Glutamatergic neuron (in vitro differentiated cells): ENCODE measurements at places on chromosomes 6 and 20.

- DNase-seq = no peak
Observed at GRCh38 chr6:103874575-103874974, 985.1 kb downstream of the HACE1 start.

DNA sequence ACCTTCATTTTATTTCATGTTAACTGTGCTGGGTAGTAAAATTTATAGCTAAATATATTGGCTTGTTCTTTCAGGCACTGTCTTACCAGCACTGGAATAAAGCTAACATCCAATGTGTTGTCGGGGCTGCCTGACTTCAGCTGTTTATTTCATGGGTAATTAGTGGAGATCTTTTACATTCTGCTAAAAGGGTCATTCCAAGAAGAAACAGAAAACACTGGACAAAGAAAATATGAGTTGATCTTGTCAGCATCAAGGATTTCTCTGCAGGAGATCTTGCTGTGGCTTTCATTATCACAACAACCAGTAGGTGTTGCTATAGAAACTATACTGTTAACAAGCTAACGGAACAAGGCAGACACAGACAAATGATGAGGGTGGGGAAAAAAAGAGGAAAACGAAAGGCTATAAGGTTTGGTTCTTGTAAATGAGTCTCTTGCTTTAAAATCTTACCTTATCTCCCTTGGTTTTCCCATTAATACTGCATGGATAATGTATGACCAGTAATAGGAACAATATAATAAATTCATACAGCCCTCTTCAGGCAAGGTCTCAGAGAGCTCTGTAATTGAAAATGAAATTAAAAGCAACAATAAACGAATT is 206.8 kb downstream of the SIM1 start:
- no peak for DNase-seq

GRCh38 chr20:22462975-22463914 is 121.1 kb downstream of the FOXA2 start:
- DNase-seq = no peak

DNA sequence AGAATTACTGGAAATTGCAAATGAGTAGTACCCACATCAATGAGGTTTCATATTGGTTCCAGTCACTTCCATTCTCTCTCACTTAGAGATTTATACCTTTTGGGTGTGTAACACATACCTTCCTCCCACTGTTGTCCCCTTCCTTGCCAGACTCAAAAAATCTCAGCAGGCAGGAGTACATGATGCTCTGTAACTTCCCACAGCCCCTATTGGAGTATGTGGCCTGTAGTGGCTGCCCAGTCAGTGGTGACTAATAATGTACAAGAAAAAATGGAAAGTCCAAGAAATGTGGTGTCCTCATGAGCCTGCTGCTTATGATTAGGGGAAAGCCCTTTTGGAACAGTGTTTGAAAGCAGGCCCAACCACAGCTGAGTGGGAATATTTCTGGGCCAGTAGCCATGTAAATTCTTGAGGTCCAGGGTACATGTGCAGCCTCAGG is 312.0 kb downstream of the ZFAND3 start:
- DNase-seq = no peak

- DNase-seq = no peak
Observed at GRCh38 chr6:130929036-130929678, 102.0 kb downstream of the SMLR1 start.

DNA sequence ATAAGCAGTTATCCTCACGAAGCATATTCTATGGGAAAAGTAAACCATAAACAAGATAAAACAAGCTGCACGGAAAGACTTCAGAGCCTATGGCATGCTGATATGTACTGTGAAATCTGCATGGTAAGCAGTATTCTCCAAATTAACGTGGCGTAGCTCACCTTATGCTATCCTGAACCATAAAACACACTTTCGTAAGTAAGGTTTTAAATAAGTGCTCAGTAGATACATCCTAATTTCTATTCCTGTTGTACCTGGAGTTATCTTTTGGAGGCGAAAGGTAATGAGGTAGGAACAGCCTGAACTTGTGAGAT is 208.7 kb downstream of the GMDS start:
- DNase-seq = no peak

DNA sequence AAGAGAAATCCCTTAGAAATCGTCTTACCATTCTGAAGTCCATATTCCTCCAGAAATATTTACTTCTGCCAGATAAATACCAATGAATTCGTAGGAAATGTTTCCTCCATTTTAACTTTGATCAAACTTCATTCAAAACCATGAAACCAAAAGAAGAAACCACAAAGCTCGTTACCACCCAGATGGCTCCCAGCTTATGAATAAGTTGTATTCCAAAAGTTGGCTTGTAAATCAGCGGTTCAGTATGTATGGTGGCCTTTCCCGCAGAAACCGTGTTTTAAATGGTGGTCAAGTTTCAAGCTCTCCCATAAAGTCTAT is 73.6 kb upstream of the RIPOR2 start:
- DNase-seq = no peak

- DNase-seq = no peak
Observed at GRCh38 chr20:12729326-12729725, 279.4 kb upstream of the SPTLC3 start.

DNA sequence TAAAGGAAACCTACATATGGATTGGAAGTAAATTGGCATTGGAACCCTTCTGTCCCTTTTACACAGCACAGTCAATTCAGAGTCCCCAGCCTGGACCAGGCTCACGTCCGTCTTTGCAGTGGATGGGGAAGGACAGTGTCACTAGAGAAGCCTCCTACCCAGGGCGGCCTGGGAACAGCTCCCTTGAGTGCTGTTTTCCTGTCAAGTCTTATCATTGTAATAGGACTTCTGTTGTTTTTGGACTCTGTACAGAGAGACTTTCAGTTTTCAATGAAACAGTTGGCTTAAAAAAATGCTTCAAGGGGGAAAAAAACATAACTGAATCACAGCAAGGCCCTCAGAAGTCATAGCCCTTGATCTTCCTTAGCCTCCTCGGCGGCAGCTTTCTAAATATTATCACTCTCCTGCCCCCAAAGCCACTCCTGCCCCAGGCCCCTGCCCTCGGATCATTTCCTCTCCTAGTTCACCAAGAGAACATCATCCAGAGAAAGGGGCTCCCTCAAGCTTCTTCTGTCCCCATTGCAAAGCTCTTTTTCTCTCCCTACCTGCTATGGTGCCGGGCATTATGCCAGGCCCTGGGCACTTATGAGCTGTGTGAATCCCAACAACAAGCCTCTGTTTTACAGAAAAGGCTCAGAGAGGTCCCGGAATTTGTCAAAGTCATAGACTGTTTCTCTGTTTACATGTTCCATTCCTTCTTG is 37.8 kb upstream of the CNKSR3 start:
- no peak for DNase-seq

- DNase-seq = no peak
Observed at GRCh38 chr6:12009180-12009685, 2.9 kb upstream of the HIVEP1 start.

DNA sequence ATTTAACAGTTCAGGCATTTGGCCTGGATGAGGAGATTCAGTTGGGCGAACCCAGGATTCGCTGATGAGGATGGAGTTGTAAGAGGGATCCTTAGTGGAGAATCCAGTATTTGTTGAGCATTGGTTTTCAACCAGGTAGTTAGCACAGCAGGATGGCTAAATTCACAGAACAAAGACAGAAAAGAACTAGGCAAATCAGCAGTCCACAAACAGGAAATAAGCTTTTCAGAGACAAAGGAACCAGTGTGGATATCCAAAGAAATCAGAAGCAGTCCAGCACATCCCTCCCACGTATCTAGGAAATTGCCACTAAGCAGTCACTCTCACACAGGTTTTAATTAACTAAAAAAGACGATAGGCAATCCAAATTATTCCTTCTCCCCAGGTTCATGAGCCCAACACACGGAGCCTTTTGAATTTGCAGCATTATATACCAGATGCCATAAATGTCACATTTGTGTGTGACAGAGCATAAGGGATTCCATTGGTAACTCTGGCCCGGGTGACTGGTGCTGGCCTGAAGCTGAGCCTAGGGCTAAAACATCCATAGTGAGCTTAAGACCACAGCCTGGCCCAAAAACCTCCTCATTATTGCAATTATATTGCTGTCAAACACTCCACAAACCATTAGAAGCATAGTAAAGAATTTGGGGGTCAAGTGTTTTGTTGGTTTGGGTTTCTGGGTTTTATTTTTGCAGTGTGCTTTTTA is 131.5 kb downstream of the SOBP start:
- DNase-seq = no peak

GRCh38 chr6:29790626-29791025 is 37.0 kb upstream of the HLA-G start:
- DNase-seq = no peak

GRCh38 chr20:62062661-62063314 is 2.9 kb downstream of the TAF4 start:
- no peak for DNase-seq

DNA sequence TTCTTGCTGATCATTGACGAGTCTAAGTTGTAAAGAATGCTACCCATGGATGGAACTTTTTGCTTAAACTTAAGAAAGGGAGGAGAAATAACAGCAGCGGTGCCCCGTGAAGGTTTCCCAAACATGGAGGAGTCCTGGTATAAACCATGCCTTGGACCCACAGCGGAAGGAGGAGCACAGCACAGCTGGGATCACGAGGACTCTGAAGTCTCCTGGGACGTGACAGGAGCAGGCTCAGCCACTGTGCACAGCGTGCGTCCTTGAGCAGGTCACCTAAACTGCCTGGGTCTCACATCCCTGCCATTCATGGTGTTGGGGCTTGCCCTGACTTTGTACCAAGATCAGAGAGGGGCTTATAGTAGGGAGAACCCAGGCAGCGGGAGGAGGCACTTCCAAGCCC is 56.1 kb upstream of the UNC93A start:
- peak; percentile 28 for DNase-seq

- no peak for DNase-seq
Observed at GRCh38 chr6:112007805-112008204, 46.1 kb upstream of the CCN6 start.

DNA sequence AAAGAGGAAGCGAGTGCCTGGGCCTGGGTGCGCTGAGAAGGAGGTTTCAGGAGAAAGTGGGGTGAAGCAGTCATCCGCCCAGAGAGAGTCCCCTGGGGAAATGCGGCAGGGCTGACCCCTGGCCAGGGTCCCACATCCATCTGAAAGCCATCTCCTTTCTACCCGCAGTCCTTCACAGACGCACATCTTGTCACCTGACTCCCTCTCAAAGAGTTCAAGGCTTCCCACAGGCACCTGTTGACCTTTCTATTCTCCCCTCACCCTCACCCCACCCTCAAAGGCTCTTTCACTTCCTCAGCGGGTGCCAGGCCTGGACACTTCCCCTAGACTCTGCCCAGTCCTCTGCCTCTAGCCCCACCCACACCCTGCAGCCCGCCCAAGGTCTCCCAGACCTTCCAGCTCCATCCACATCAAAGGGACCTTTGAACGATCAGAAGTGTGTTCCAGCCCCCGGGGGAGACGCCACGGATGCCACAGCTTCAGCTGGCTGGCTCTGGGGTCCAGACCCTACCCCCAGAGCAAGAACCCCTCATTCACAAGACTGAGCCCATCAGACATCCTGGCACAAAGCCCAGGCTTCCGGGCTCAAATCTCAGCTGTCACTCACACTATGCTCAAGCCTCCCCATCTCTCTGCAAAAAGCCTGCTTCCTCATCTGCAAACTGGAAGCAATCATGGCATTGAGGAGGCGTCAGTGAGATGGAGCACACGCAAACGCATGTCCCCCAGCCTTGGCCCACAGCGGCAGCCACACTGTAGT is 2.1 kb downstream of the CTSZ start:
- DNase-seq = peak; percentile 11

DNA sequence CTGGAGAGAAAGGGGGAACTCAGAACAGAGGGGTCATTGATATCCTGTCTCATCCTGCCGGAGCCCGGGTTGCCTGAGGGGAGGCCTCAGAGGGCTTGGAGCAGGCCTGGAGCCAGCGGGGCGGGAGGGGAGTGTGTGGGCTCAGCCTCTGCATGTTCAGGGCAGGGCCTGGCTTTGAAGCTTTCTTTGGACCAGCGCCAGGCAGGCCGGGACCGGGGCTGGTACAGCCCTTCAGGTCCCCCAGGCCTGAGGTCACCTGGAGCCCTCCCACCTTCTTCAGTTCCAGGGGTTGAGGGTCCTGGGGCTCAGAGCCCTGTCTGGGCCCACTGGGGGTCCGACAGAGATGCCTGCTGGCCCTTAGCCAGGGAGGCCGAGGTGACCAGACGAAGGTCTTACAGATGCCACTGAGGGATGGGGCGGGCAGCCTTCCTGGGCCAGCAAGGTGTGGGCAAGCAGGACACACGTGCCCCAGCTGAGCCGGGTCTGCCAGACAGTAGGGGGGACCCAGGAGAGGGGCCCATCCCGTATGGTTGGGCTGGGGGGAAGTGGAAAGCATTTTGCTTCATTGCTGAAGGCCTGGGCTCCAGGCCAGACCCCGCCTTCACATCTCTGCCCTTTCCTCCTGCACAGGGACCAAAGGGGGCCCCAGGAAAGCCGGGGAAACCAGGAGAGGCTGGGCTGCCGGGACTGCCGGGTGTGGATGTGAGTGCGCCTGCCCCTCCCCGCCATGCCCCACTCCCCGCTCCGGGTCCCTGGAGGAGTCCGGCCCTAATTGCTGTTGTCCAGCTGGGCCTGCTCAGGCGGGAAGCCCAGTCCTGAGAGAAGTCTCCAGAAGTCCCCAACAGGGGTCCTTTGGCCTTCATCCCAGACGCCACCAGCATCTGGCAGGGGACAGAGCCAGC is 2.0 kb downstream of the COL9A3 start:
- DNase-seq = peak; percentile 66

- DNase-seq = no peak
Observed at GRCh38 chr6:4225161-4225872, 89.9 kb upstream of the ECI2 start.

GRCh38 chr20:16364320-16364687 is 208.9 kb downstream of the KIF16B start:
- no peak for DNase-seq
